ENCODE measurements at places on chromosomes 2 and 18.

DNA sequence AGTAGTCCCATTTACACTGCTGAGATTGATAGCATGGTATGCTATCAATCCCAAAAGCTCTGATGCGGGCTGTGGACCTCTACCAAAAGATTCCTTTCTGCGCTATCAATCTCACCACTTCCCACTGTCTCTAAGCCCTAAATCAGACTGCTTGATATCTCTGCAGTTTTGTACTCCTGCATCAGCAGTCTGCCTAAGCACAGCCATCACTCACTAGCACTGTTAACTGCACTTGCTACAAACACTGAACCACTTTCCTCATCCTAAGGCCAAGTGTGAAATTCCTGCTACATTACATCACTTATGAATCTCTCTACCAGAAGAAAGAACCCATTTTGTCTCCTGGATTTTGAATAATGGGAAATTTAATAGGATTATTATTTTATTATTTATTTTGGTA is 237.0 kb downstream of the HNMT start:
- DNase-seq, result no peak

GRCh38 chr18:31426871-31427406 is 20.6 kb upstream of the DSG3 start:
- DNase-seq, result no peak

DNA sequence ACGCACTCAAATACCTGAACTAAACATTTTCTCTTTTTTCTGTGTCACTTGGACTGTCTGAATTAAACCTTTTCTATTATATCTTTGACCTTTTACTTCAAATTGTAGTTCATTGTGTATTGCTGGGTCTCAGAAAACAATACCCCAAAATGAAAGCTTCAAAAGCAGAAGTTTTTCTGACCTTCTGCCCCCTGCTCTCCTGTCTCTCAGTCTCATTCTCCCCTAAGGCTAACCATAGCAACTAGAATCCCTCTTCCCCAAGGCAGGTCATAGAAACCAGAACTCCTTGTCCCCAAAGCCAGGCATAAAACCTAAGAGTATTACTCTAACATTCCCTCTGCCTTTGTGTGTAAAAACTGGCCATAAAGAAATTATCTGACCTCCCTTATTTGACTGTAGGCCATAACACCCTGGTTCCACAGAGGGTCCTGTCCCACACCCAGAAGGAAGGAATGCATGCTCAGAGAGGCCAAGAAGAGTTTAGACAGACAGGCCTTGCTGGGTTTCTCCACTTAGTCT is 93.5 kb upstream of the B3GNT2 start:
- DNase-seq, result no peak

GRCh38 chr18:48762836-48763718 is 187.7 kb downstream of the SMAD7 start:
- DNase-seq, result no peak

GRCh38 chr2:18891600-18892345 is 302.4 kb upstream of the NT5C1B start:
- no peak for DNase-seq
